Motor neuron (in vitro differentiated cells): ENCODE measurements at places on chromosomes 11 and 22.

- ATAC-seq: peak; percentile 90
Measured at GRCh38 chr11:105838668-105839384, 183.2 kb downstream of the MSANTD4 start.

DNA sequence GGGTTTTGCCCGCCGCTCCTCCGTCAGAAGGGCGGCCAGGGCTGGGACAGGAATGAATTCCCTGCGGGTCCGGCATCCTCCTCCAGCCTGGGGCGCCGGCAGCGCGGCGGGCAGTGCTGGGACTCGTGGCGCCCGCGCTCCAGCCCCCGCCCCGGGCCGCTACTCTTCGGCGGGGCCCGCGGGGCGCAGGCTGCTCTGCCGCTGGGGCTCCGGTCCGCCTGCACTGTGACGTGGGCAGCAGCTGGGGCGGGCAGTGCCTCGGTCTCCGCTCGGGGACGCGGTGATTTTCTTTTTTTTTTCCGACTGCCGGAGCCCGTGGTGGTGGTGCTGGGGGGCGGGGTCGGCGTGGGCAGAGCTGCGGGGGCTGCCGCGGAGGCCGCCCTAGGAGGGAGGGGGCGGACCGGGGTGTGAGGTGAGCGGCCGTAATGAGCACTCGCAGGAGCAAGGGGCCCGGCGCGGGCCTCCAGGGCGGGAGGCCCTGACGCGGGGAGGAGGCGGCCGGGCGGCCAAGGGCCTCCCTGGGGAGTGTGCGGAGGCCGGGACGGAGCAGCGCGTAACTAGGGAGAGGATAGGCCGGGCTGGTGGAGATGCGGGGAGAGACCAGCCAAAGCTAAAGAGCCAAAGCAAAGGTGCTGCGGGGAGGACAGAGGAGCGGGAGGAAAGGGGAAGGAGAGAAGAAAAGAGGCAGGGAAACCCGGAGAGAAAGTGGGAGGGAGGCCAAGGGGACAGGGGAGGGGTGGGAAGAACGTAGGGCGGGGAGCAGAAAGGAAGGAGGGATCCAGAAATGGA, 73.3 kb upstream of the ZBED5 start:
- ATAC-seq: peak; percentile 87

DNA sequence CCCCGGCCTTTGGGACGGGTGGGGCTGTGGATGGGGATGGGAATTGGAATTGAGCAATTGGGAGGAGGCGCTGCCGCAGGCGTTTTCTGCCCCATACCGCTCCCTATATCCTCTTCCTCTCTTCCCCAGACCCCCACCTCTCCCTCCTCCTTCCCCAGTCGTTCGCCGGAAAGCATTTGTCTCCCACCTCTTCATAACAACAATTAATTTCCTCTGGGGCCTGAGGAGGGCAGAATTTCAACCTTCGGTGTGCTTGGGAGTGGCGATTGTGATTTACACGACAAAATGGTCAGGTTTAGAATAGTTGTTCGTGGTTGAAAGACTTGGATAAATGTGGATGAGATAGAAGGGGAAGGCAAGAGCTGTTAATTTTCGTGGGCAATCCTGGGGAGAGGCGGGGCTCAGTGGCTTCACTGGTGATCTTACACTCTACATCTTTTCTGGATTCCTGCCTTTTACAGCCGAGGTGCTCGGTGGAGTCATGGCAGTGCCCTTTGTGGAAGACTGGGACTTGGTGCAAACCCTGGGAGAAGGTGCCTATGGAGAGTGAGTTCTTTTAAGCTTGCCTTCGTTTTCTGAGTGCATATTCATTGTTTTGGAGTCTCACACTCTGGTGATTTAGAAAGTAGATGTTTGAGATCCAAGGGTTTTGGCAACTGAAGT, 1.5 kb downstream of the CHEK1 start:
- ATAC-seq: peak; percentile 54

DNA sequence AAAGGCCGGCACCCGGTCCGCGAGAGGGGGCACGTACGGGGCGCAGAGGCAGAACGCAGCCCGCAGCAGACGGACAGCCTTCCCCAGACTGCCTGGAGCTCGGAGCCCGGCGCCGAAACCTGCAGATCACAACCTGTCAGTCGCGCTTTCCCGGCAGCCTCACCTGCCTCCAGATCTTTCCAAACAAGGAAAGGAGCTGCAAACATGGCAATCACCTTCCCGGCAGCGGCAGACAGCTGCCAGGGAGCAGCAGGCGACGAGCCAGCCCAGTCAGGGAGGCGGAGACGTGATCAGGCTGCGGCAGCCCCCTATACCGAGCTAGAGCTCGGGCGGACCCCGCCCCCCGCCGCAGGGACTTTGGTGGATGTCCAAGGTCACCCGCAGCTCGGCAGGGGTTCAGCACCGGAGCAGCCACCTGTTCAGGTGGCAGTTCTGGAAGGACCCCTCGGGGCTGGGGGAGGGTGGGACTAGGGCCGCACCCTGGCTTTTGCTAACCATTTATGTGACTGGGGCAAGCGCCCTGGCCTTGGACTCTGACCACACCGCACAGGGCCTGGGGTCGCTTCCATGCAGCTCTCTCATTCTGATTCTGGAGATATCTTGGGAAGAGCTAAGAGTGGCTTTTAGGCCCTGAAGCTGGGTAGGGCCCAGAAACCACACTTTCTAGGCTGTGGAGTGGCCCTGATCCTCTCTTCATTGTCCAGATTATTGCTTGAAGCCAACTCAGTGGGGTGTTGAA, 143.8 kb downstream of the NECTIN1 start:
- ATAC-seq: peak; percentile 43

GRCh38 chr11:62153087-62153395, 29.2 kb downstream of the INCENP start:
- no peak for ATAC-seq

DNA sequence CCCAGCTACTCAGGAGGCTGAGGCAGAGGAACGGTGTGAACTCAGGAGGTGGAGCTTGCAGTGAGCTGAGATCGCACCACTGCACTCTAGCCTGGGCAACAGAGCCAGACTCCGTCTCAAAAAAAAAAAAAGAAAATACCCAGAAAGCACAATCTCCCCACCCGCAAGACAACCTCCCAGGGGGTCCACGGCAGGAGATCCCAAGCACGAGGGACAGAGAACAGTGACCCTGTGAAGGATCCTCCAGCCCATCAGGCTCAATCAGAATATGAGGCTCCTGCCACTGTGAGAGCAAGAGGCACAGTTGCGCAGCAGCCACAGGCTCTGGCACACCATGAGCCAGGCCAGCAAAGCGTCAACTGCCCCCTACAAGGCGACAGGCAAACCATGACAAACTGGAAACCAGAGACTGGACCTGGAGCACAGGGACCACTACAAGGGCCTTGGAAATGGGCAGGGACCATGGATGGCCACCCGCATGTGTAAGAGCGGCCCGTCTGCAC, 164.8 kb upstream of the GRK3 start:
- no peak for ATAC-seq

DNA sequence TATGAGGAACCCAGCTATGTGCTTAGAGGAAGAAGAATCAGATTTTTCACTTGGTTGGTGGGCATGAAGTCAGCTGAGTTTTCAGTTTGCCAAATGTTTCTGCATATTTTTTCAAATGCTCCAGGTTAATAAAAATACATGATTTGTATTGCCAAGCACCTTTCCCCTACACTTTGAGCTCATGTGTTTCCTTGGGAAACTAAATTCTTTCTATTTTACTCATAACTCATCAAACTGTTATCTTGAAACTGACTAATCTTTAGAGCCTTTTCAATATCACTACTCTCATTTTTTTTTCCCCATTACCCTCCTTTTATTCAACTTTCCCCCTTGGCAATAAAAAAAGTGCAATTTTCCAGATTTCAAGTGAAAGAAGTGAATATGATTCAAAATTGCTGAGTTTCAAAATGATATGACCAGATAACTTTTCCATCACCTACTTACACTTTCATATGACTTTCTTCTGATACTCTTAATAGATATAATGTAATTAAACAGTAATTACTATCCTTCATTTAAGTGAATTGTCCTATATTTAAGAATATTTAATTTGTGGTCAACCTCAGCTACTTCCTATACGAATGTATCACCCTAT, 91.9 kb upstream of the SOX6 start:
- ATAC-seq: no peak
